Bone marrow (tissue), 2 donors: ENCODE measurements at places on chromosomes 3 and 15.

- no peak for DNase-seq
Observed at GRCh38 chr3:188471723-188472122, 317.8 kb downstream of the LPP start.

GRCh38 chr3:144968750-144969350, 997.2 kb downstream of the DIPK2A start:
- DNase-seq = no peak

DNA sequence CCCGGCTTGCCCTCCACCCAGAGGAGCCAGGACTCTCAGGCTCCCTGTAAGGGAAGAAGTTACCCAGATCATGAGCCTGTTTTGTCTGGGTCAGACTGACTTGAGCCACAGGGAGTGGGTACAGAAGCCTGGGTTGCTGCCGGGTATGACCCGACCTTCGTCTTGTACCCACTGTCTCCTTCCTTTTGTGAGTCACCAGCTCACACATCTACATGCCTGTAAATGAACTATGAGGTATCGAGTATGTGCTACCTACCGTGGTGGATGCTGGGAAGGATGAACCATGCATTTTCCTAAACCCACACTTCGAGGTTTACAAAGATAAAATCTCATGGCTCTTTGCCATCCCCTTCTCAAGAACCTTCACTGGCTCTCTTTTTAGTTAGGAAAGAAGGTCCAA, 56.9 kb downstream of the CACNA1D start:
- no peak for DNase-seq

DNA sequence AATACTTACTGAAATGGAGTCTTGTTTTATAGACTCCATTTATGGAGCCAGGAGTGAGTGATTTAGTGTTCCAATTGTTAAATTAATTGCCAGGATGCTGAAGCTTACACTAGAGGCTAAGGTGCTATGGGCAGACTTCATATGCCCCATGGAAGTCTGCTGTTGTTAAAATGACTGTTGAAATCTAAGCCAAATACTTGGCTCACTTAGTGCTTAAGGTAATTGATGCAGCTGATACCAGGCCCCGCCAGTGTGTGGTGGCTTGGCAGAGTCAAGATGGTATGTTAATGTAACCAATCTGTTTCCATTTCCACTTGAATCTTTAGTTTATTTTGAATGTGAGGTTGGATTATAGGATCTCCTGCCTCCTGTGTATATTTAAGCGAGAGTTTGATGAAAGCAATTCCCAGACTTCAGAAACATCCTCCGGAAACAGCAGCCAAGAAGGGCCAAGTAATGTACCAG, 187.1 kb downstream of the ITPR1 start:
- DNase-seq = no peak

GRCh38 chr3:144677103-144677502, 705.5 kb downstream of the DIPK2A start:
- DNase-seq = no peak

DNA sequence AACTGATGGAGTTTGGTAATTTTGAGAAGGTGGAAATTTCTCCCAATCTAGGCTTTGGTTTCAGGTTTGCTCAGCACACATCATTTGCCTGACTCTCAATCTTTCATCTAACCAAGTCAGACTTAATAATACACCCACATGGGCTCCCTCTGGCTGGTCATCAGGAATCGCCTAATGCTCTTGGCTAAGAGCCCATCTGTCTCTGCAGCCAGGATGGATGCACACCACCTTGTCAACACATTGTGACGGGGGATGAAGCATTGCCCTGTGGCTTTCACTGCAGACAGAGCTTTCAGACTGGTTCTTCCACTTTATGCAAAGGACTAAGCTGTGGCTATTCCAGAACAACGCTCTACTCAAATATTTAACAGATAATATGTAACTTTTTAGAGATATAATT, 3.0 kb upstream of the HDGFL3 start:
- no peak for DNase-seq

GRCh38 chr3:192514081-192514753, 213.1 kb downstream of the FGF12 start:
- DNase-seq = no peak

DNA sequence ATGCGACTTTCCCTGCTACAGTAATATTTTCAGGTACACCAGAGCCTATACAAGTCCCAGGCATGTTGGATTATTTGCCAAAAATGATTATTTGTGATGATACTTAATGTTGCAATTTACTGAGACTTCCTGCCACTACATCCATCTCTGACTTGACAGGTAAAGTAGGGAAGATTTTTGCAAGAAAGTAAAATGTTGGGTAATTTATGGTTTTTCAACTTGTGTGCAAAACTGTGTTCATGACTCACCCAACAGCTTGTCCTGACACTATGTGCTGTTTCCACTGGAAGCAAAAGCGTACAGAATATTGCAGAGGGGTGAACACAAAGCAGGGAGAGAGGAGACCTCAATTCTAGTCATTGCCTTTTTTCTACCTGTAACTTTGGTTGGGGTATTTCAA, 5.4 kb upstream of the CRBN start:
- no peak for DNase-seq

- no peak for DNase-seq
Observed at GRCh38 chr3:22928216-22929110, 274.7 kb upstream of the UBE2E2 start.

DNA sequence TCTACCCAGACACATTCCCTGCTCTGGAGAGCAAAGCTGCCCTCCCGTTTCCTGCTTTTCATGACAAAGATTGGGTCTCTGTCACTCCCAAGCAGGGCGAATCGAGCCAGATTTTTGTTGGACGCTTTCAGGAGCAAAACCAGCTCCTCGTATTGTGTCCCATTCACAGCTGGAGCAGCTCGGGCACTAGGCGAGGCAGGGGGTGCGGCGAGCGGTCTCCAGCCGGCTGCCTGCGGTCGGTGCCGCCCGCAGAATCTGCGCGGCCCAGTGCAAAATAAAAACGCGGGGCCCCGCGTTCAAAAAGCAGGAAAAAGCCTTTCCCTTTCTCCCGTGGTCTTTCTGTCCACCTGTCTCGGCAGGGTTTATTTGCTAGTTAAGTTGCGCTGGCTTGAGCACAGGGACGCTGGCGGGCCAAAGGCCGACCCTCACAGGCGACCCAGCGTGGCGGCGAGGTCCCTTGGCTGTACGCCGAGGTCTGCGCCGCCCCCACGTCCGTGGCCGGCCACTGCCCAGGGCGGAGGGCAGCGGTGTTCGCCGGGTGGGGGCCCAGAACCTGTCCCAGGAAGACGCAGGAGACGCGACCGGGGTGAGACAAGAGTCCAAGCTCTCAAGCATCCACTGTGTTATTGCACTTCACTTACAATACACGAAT, 71.2 kb downstream of the CYP19A1 start:
- no peak for DNase-seq

DNA sequence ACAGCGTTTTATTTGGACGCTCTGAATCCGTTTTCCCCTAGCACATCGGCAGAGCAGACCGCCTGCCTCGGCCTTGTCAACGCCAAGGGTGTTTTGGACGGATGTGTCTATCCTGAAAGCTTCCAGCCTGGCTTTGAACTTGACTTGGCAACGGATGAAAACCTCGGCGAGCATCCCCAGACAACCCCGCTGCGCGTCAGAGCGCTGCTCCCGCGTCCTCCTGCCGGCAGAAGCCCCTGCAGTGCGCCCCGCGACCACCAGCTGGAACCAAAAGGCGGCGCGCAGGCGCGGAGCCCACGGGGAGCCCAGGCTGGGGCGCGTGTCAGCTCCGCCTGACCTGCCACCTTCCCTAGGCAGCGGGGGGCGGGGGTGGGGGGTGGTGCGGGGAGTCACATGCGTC, 26.2 kb upstream of the ARL8B start:
- no peak for DNase-seq

GRCh38 chr3:165256554-165257065, 60.4 kb upstream of the SLITRK3 start:
- DNase-seq = no peak

- DNase-seq = no peak
Observed at GRCh38 chr3:119351581-119351980, 57.4 kb downstream of the ARHGAP31 start.

- DNase-seq = no peak
Observed at GRCh38 chr15:90062023-90062442, 40.2 kb downstream of the IDH2 start.

GRCh38 chr3:46939578-46940445, 36.7 kb downstream of the CCDC12 start:
- DNase-seq = no peak

- no peak for DNase-seq
Observed at GRCh38 chr3:102024270-102024904, 175.1 kb downstream of the NFKBIZ start.

DNA sequence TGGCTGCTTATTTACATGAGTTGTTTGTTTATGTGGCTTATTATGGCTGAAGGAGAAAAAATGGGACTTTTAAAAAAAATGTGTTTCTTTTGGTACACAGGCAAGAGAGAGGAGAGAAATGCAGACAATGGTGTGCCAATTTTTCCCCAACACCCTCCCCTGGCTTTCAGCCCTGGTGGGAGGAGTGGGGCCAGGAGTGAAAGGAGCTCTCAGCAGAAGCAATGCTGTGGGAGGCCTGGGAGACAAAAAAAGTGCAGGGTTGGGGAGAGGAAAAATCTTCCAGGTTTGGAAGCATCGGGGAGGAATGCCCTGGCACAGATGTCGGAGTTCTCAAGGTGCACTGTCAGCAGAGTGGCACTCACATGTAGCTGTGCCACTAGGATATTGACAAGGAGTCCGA, 117.7 kb upstream of the FOXB1 start:
- no peak for DNase-seq
